DMS153 (cell line): ENCODE measurements at places on chromosomes 1 and 21.

- peak; percentile 30 for DNase-seq
These were observed 43.4 kb downstream of the SHCBP1L start for GRCh38 chr1:182909578-182909977.

DNA sequence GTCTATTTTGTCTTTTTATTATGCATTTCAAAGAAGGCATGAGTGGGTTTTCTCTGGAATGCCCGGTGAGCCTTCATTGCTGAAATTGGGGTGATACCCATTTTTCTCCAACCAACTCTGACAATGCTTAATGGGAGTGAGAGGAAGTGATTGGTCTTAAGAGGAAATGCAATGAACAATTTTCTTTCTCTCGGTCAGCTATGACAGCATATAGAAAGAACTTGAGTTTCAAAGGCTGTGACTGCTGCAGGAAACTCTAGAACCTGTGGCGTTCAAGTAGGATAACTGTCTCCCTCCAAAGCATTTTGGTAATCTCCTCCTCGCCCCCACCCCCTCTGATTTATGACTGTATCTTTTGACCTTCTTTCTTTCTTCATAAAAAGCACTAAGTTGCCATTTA, 155.9 kb downstream of the LYPLAL1 start:
- DNase-seq, result no peak

GRCh38 chr1:175171036-175171913, 21.3 kb downstream of the KIAA0040 start:
- DNase-seq, result no peak

- peak; percentile 76 for DNase-seq
These were observed 16.8 kb downstream of the LAMC1 start for GRCh38 chr1:183039985-183040447.

DNA sequence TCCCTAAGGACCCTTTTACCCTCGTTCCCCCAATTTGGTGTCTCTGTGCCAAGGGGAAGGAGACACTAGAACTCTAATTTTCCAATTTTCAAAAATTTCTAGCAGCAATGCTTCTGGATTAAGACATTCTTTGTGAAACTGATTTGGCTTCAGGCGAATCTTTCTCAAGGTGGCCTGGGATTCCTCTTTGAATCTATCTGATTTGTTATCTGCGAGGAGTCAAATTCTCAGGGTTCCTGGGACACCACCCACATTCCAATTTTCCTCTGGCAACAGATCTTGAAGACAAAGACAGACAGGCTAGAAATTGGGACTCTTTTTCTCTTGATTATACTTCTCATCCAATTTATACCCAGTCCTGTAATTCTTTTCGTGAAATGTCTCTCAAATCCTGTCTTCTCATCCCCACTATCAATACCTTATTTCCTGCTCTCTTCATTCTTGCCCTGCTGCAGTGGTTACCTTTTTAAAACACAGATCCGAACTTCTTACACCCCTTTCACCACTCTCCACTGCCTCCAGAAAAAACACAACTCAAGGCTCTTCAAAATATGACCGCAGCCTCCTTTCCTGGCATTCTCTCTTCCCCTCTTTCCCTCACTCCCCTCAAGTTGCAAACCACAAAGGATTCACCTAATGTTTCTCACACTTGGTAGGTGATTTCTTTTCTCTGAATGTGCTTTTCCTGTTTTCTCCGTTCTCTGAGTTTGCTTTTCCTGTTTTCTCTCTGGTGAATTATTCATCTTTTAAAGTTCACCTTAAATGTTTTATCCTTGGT, 2.7 kb upstream of the MPZL1 start:
- DNase-seq, result no peak

DNA sequence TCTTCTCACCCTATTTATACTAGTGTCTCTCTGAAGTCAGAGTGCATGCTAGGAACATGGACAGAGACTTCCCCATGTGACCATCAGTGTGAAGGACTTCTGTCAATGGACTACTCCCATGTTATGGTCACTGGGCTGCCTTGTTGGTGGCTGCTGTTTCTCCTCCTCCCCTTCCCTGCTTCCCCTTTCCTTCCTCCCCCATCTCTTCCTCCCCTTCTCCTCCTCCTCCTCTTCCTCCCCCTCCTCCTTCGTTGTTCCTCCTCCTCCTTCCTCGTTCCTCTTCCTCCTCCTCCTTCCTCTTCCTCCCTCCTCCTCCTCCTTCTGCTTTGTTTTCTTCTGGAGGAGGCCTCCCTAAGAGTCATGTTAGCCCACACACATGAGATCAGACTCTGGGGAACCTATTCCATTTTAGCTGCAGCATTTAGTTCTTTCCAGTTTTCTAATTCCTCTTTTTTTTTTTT, 35.8 kb downstream of the IER5 start:
- DNase-seq, result no peak

DNA sequence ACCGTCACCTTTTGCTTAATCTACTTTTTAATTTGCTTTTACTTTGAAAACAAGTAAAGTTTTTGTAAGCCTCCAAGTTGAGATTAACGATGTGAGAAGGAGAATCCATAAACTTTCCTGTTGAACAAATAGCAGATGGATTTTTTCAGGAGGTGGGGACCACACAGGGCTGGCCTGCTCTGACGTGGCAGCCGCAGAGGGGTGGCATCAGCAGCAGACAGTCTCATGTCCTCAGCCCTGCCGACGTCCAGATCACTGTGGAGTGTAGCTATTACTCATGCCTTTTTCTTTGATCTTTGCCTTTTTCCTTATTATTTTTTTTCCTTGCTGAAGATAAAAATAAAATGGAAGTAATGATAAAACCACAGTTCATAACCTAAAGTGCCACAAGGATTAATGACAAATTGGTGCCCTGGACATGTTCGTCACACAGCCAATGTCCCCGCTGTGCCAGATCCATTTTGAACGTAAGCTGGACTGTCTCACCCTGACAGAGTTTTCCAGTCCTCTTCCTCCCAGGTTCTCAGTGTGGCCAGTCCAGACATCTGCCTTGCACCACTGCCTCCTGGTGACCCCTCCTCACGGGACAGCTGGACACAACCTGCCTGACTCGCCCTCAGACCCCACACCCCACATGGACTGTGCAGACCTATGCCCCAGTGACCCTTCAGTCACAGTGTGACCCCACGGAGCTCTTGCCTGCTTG, 15.4 kb upstream of the ZBTB21 start:
- no peak for DNase-seq

- DNase-seq, result no peak
These were observed 46.9 kb downstream of the IL23R start for GRCh38 chr1:67213164-67213563.

- no peak for DNase-seq
These were observed 237.2 kb downstream of the KAZN start for GRCh38 chr1:14835725-14836124.

- DNase-seq, result no peak
These were observed 39.8 kb downstream of the ZNF691 start for GRCh38 chr1:42886046-42886739.

GRCh38 chr21:46628868-46629267, 6.6 kb upstream of the PRMT2 start:
- no peak for DNase-seq

- DNase-seq, result peak; percentile 79
These were observed 22.5 kb downstream of the CHD5 start for GRCh38 chr1:6157528-6158174.

DNA sequence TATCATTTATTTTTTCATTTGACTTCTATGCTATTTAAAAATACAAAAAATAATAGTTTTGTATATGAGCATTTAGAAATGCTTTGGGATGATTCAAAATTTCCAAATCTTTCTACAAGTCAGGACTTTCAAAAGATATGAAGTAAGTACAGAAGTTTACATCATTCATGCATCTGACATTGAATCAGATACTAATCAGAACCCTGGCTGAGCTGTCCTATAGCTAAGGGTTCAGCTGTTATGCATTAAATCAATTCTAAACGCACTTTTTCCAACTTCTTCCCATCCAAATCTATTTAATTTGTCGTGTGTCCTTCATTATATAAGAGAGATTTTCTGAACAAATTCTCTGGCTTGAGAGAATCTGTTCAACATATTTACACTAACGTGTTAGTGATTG, 779.4 kb downstream of the LTN1 start:
- no peak for DNase-seq

GRCh38 chr1:76494807-76495206, 372.5 kb upstream of the ST6GALNAC5 start:
- no peak for DNase-seq

GRCh38 chr1:2965676-2966075, 55.6 kb upstream of the ACTRT2 start:
- DNase-seq, result no peak

DNA sequence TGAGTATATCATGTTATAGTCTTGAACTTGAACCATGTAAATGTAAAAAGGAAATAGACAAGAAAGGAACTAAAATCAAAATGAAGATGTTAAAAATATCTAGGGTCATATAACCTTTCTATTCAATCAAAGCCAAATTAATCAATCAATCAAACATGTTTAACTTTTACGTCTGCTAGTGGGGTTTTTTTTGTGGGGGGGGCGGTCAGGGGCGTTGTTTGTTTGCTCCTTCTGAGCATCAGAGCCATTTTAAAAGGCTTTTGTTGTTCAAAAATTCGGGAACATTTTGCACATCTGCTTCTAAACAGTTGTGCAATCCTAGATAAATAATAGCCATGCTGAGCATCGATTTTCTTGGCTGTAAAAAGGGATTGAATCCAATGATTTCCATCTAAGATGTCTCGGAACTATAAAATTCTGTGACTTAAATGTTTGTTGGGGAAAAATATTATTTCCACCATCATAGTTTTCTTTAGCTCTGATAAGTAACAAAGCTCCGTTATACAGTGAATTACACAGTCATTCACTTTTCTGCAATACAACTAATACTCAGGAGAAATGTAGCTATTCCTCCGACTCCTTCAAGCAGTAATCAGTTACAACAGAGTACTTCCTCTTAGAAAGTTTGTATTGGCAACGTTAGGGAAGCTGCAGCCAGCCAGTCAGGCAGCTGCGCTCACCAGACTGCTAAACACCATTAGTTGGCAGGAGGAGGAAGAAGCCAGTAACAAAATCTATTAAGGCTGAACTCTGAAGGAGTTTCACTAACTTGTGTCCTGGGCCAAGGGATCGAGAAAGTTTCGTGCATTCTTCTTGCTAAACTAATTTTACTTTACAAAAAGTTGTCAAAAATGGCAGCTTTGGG, 2.2 kb downstream of the SPATA6 start:
- DNase-seq, result peak; percentile 74

DNA sequence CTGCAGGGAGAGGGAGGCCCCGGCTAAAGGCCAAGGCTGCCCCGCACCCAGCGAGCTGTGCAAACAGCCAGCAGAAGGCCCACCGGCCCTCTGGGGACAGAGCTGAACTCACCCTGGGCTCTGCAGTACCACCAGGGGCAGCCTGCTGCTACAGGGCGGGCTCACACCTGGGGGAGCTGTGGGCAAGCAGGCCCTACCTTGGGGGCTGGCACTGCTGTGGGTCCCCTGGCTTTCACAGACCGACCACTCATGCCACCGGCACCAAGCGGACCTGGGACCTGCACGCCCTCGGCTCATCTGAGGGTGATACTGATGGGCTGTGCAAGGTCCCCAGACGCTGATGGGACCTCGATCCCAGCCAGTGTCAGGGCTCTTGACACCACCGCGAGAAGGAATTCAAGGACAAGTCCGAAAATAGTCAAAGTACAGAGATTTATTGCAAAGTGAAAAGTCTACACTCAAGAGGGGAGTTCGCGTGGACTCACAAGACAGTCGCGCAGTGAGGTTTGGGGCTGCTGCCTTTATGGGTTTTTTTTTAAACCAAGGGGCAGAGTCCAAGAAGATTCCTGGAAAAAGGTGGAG, 61.0 kb upstream of the ADARB1 start:
- DNase-seq, result no peak

DNA sequence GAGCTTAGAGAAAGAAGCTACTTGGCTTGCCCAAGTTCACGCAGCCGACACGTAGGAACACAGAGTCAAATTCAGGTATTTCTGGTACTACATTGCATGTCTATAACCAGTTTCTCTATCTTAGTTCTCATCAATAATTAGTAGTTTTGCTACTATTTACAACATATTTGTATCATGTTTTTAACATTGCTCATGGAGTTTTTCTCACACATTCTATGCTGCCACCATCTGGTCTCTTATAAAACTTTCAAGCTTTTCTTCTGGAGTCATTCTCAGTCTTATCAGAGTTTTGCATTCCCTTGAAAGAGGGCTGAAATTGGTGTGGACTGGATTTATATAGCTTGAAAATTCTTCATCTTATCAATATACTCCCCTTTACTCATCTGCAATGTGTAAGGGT, 118.8 kb upstream of the PALMD start:
- no peak for DNase-seq

GRCh38 chr1:36835017-36835695, 199.2 kb downstream of the GRIK3 start:
- no peak for DNase-seq

GRCh38 chr1:41662765-41663437, 178.4 kb upstream of the EDN2 start:
- no peak for DNase-seq

- DNase-seq, result no peak
These were observed 269.2 kb upstream of the RGS18 start for GRCh38 chr1:191888996-191889622.

GRCh38 chr1:225816643-225817538, 7.0 kb downstream of the EPHX1 start:
- DNase-seq, result no peak

DNA sequence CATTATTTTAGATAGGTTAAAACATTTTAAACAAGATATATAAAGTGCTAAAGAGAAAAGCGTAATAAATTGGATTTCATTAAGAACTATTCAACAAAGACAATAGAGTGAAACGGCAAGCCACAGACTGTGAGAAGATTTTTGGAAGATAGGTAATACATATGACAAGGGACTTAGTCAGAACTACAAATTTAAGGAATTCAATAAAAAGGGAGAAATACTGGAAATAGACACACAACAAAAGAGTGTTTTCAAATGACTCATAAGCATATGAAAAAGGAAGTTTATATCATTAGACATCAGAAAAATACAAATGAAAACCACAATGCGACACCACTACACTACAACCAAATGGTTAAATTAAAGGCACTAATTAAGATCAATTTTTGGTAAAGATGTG, 90.5 kb downstream of the GDAP2 start:
- no peak for DNase-seq

DNA sequence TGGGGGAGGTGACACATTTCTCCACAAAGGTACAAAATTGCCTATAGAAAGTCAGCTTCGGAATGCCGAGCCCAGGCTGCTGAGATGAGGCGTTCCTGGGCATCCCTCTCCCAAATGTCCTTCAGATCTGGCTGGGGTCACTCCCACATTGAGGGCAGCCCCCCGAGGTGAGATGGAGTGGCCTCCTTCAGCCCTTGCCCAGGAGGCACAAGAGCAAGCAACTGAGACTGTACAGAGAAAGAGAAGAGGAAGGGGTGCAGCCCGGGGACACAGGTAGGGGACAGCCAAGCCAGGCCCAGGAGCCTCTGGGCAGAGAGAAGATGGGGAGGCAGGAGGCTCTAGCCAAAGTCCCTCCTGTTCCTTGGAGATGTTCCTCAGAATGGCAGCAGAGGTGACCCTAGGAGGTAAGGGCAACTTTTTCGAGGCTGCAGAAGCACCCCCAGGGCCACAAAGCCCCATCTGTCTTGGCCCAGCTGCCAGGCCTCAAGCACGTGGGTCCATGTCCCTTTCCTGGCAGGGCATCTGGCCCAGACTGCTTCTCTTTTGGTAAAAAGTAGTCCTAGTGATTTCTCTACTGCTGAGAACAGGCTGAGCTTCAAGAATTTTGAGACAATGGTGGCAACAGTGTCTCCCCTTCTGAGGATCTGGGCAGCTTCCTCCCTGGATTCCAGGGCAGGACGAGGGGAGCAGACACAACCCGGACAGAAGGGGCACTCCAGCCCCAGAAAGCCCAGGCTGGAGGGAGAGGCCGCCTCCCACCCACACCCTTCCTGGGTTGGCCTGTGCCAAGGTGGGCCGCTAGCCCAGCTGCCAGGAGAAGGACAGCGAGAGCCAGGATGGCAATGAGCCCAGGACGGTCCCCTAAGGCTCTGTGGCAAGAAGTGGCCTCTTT, 68.0 kb downstream of the LRRN2 start:
- DNase-seq, result no peak
